ENCODE measurements at places on chromosomes 13 and 19.

DNA sequence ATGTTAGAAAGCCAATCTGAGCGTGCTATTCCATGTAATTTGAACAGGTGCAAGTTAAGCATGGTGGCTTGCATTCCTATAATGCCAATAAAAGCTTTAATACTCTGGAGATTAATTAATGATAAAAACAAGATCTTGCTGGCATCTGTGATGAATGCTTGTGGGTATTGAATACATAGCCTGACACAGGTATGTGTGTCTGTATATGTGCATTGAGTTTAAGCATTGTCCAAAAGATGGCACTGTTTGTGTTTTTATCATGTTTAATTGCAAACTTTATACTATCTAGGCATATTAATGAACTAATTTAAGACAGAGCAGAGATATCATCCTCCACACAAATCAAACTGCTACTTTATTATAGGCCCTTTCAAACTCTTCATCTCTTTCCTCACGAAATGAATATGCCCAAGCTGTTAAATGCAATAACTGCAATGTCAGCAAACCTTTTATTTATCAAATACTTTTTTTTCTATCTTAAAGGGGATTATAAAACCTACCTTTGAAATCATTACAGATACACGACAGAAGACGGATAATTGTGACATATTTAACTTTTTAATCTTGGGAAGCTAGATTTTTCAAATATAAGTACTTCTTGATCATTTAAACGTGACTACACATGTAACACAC lies 86.5 kb downstream of the TNFSF11 start:
- DNase-seq, result no peak

- no peak for DNase-seq
These were observed 909.4 kb downstream of the UQCRFS1 start for GRCh38 chr19:28303502-28303901.

DNA sequence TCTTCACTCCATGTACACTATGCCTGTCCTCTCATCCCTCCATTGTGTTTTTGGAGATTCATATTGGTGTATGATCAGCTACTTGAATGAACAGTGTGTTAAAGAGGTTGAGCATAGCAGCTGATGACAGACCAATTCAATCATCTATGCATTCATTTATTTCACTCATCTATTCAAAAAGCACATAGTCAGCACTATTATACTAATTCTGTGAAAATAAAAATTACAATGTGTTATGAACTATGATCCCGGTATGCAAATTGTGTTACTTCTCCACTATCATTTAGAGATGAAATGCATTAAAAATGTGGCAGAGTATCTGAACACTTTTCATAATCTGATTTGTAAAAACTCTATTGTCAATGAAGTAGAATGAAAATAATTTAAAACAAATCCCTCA lies 5.9 kb downstream of the TRPC4 start:
- DNase-seq, result no peak

- no peak for DNase-seq
These were observed 50.9 kb downstream of the EPS15L1 start for GRCh38 chr19:16420781-16421386.

DNA sequence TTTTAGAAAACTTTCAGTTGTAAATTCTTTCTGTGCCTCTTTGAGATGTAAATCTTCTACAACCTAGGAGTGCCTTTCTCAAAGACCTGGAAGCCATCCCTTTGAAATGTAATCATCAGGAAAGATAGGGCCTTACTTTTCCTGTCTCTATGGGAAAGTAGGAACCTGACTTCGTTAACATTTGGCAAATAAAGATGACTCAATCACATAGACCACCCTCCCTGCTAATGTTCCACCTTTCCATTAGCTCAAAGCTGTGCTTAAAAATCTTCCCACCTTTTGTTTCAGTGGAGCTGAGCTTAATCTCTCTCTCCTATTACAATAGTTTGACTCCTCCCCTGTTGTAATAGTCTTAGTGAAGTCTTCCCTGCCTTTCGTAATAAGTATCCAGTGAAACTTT lies 247.7 kb downstream of the OLFM4 start:
- DNase-seq, result no peak

DNA sequence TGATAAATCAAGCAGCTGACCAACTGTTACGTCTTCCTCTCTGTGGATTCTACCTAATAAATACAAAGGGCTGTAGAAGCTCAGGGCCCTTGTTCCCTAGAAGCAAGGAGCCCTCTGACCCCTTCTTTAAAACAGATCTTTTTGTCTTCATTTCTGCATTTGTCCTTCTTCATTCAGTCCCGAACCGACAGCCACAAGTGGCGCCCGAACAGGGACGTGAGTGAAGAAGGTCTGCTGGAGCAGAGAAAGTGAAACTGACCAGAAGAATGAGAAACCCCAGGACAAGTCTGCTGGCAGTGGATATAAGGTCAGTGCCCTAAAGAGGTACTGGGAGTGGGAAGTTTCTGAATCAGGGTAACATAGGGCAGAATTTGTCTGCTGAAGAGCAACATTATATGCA lies 13.1 kb downstream of the ZNF773 start:
- DNase-seq, result peak; percentile 46

DNA sequence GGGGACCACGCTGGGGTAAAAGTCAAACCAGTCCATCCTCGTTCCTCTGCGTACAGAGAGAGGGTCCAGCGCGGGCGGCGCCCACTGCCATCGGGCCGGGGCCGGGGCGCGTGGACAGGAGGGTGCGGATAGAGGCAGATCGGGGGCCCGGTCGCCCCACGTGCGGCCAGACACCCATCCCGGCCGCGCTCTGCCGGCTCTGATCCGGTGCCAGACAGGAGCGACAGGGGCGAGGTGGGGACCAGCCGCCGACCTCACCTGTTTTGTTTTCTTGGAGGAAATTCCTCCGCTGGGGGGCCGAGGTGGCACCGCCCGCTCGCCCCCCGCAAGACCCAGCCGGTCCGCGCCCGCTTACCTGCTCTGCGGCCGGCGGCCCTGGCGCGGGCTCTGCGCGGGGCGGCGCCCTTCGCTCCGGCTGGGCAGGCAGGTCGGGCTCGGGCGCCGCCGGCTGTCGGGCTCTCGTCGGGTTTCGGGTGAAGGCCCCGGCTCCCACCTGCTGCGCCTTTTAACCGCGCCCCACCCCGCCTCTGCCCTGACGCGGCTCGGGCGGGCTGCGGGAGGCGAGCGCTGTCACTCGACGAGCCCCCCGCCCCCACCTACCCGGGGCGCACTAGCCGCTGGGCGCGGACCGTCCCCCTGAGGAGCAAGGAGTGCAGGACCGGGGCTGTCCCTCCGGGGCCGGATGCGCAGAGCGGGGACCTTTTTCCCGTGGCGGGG lies at the start of gene GJB6:
Gene GJB6, minus strand, starts transcription at position 481 of the 717 bp plus-strand sequence. CDS start 8,839 bp downstream, outside the sequence.
- peak; percentile 10 for DNase-seq

- DNase-seq, result no peak
These were observed 274.4 kb upstream of the GPC6 start for GRCh38 chr13:92952161-92952560.

DNA sequence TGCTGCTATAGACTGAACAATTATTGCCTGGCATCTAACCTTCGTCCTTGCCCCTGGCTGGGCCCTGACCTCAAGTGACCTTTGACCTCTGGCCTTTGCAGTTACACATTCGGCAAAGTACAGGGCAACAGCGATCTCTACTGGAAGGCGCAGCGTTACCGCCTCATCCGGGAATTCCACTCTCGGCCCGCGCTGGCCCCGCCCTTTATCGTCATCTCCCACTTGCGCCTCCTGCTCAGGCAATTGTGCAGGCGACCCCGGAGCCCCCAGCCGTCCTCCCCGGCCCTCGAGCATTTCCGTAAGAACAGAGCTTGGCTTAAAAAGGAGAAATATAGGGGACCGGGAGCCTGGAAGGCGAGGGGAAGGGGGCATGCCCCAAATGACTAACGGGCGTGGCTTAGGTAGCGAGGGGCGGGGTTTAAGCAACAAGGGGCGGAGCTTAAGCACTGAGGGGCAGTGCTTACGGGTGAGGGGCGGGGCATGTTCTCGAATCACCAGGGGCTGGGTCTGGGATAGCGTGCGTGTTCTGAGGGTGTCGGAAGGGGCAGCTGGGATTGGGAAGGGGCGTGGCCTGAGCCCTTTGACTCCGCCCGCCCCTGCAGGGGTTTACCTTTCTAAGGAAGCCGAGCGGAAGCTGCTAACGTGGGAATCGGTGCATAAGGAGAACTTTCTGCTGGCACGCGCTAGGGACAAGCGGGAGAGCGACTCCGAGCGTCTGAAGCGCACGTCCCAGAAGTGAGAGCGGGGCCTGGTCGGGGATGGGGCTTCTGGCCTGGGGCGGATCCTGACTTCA lies 52.7 kb downstream of the TRPM4 start:
- no peak for DNase-seq

DNA sequence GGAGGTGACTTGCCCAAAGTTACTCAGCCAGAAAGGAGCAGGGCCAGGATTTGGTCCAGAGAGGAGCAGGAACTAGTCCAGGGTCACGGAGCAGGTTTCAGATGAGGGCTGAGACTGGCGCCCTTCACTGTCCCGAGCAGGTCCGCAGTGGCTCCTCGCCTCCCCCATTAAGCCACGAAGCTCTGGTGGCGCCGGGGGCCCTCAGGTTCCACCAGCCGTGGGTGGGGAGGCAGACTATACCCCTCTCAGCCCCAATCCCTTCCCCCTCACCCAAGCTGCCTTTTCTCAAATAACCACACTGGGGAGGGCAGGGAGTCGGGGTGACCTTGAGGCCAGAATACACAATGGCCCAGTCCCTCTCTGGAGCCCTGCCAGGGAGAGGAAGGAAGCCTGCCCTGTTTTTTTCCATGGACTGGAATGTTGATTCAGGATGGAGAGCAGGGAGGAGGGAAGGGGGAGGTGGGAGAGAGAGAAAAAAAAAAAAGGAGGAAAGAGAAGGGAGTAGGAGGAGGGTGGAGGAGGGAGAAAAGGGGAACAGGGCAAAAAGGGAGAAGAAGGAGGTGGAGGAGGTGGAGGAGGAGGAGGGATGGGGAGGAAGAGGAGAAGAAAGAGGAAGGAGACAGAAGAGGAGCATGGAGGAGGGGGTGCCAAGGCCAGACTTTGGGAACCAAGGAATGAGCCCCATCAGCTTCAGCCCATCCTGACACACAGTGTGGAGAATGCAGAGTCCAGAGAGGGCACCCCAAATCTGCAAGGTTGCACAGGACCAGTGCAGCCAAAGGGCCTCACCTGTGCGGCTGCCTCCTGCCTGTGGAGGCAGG lies 19.7 kb downstream of the CEACAM16 start:
- peak; percentile 22 for DNase-seq

DNA sequence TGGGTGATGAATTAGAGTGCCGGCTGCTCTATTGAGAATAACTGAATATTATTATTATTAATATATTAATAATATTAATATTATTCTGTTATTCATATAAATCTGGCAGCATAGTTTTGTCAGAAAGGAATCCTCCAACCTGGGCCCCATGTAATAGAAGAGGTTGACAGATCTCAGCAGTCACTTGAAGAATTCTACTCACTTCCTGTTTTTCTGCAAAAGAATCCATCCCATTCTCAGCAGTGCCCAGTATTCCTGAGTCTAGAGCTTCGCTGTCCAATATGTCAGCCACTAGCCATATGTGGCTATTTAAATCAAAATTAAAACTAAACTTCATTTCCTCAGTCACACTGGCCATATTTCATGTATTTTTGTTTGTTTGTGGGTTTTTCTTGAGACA lies 72.4 kb upstream of the USPL1 start:
- DNase-seq, result no peak

DNA sequence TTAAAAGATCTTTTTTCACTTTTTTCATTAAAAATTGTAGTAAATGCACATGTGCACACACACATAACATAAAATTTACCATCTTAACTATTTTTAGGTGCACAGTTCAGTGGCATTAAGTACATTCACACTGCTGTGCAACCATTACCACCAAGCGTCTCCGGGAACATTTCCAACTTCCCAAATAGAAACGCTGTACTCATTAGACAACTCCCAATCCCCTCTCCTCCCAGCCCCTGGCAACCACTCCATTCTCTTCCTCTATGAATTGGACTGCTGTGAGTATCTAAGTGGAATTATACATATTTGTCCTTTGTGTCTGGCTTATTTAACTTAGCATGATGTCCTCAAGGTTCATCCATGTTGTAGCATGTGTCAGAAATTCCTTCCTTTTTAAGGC lies 11.6 kb downstream of the GJB2 start:
- DNase-seq, result no peak

- DNase-seq, result no peak
These were observed 72.8 kb downstream of the GNG7 start for GRCh38 chr19:2629491-2630351.

Measured in MG63 (cell line).